ENCODE measurements at places on chromosomes 1 and 21. TPM values are rescaled to one million over a fixed set of nuclear protein-coding genes. Genes with fewer than 3 reads are reported as not detected.

- peaks cover 4% of the 10 kb centered on the region for H3K27me3 ChIP-seq
- no peaks in the 10 kb centered on the region for H3K4me1 ChIP-seq
- no peak for DNase-seq
- no peak overlapping the region for H3K4me3 ChIP-seq
Observed at GRCh38 chr21:41597811-41598231, 89.9 kb upstream of the TMPRSS2 start.

- no peak overlapping the region for H3K4me3 ChIP-seq
- no peaks in the 10 kb centered on the region for H3K4me1 ChIP-seq
- H3K36me3 ChIP-seq: no peaks in the 10 kb centered on the region
- no peak overlapping the region for H3K27ac ChIP-seq
Observed at GRCh38 chr1:116677474-116678062, 10.0 kb upstream of the IGSF3 start.

DNA sequence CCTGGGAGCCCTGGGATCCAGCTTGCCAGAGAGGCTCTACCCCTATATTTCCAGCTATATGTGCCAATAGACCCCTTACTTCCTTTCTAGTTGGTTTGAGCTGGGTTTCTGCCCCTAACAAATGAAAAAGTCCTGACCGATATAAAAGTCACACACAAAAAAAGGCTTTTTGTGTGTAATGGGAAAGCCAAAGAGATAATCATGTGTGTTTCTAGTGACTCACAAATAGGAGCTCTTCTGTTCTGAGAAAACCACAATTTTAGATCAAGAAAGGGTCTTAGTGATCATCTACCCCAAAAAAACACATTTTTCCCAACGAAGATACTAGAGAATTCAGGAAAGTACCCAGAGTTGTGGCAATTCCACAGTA is 23.0 kb upstream of the PLEKHA6 start:
- H3K36me3 ChIP-seq: no peaks in the 10 kb centered on the region
- no peak for DNase-seq
- H3K4me3 ChIP-seq: no peak overlapping the region
- peaks cover 30% of the 10 kb centered on the region for H3K27me3 ChIP-seq
- H3K4me1 ChIP-seq: peaks cover 8% of the 10 kb centered on the region
- H3K27ac ChIP-seq: no peak overlapping the region

DNA sequence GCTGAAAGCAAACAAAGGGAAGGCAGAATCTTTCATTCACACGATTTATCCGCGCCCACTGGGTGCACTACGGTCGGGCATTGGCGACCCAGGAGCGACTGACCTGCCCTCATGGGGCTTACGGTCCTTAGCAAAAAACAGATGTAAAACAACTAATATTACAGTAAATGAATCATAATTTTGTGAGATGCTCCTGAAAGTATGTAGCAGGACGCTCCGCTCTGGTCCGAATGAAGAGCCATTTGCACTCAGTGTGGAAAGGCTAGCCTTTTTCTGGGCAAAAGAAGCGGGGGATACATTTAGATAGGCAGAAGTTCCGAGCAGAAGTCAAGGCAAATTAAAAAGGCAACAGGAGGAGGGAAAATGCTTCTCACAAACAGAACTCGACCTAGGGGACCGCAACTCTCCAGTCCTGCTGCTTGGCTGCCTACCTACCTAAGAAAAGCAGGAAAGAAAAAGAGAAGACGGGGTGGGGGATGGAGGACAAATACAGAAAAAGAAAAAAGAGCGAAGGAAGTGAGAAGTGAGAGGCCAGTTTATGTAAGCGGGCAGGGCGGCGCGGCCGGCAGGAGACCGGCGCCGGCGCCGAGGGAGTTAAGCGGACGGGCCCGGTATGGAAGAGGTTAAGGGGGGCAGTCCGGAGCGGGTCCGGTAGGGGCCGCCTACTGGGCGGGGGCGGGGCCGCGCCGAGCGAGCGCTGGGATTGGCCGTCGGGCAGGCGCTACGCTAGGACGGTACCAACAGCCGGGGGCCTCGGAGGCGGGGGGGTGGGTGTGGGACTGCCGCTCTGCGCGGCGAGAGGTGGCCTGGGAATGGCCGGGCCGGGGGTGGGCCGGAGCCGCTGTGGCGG is at the start of gene FAM20B:
Gene FAM20B (plus strand): TSS at position 770 of the 850 bp plus-strand sequence. CDS start 17,954 bp downstream, outside the sequence.
- H3K27me3 ChIP-seq: peaks cover 18% of the 10 kb centered on the region
- peaks cover 43% of the 10 kb centered on the region for H3K4me1 ChIP-seq
- peak within 1 kb of the TSS; percentile 82 for H3K27ac ChIP-seq

Gene ZNF672
- total RNA-seq: 42.3 TPM

GRCh38 chr1:225655509-225656258 is 2.8 kb upstream of the ENAH start:
- H3K4me3 ChIP-seq: no peak overlapping the region
- DNase-seq: no peak
- H3K27me3 ChIP-seq: peaks cover 43% of the 10 kb centered on the region
- H3K36me3 ChIP-seq: no peaks in the 10 kb centered on the region
- peaks cover 16% of the 10 kb centered on the region for H3K4me1 ChIP-seq
- no peak overlapping the region for H3K27ac ChIP-seq
